ENCODE measurements at places on chromosomes 2 and 18. TPM values are rescaled to one million over a fixed set of nuclear protein-coding genes. Genes with fewer than 3 reads are reported as not detected.

TMEM163 gene
- not detected for total RNA-seq

NCOA1 gene
- 46.2 TPM for total RNA-seq

EML6 gene
- total RNA-seq: 3.9 TPM

OTX1 gene
- not detected for total RNA-seq

DYNAP gene
- not detected for total RNA-seq

MAPK4 gene
- total RNA-seq: not detected

GPAT2 gene
- 2.9 TPM for total RNA-seq

LRRTM1 gene
- total RNA-seq: not detected

TPO gene
- not detected for total RNA-seq

CCL20 gene
- 2.6 TPM for total RNA-seq

KLHL30 gene
- not detected for total RNA-seq

ALPG gene
- not detected for total RNA-seq
